ENCODE measurements at places on chromosomes 4 and X.

DNA sequence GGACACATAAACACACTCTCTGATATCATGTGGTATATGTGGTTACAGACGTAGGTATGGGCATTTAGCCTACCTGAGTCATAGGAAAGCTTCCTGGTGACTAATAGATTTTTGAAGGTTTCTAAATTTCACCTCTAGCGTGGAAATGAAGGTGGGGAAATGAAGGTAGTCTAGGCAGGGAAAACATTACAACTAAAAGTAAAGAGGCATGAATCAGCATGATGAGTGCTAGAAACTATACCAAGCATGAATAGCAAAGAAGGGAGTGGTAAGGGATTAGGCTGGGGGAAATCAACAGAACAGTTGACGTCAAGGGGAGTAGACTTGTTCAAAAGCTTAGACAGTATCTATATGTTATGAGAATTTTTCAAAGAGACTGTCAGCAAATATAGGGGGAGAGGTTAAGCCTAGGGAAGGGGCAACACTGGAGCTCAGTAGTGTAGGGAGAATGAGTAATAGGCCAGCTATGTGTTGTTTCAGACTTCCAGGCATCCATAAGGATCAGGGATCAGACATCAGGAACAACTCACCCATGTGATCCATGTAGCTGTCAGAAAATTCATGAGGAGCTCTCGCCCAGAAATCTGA lies 279.3 kb upstream of the DIPK2B start:
- DNase-seq = no peak

- DNase-seq = no peak
These were observed 137.1 kb upstream of the TBL1X start for GRCh38 chrX:9327747-9328145.

DNA sequence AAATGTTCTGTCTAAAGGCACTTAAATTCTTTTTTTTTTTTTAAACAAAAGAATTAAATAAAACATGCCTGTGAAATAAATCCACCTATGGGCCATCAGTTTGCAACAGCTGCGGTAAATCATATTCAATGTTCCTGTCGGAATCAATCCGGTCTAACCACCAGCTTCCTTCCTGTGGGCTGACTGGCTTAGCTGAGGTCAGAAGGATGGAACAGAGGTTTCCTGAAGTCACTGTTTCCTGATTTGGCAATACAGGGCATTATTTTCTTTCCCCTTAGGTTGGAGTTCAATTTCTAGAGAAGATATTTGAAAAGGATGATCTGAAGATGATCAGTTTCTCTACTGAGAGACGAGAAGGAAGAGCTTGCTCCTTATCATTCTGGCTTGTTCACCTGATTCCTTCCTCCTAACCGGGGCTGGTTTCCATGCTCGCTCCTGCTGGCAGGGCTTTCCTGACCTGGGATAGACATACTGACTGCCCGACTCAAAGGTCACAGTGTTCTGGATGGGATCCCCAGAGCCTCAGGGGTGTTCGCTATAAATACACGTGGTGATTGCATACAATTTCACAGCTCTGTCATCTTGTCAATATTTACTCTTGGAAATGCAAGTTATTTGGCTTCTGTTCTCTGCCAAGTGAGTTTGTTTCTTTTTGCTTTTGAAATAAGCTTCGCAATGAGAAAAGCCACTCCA lies 21.7 kb downstream of the PDLIM3 start:
- DNase-seq = no peak

GRCh38 chrX:57156397-57157049 lies 19.3 kb upstream of the SPIN2A start:
- no peak for DNase-seq

GRCh38 chr4:16626945-16627344 lies 271.5 kb downstream of the LDB2 start:
- no peak for DNase-seq
